Mammary epithelial cell (primary cell): ENCODE measurements at places on chromosomes 6 and 20.

DNA sequence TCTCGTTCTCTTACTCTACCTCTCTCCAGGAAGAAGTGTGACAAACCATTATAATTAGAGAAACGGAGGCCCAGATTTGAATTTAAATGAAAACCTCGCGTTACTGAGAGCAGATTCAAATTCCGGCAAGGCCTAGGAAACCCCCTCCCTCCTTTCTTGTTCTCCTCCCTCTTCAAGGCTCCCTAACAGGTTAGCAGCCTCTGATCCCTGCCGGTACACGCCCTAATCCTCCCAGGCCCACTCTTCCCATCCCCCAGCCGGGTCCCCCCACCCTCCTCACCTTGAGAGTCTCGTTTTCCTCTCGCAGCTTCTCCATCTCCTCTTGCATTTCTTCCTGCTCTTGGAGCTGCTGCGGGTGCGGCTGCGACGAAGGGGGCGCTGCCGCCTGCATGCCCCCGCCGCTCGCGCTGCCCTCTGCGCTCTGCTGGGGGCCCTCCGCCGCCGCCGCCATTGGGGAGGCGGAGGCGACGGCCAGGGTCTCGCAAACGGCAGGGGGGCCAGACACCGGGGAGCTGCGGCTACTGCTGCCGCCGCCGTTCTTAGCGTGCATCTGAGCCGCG lies 3.8 kb downstream of the MTCL3 start:
- peak; percentile 2 for DNase-seq

GRCh38 chr20:20710443-20711315 lies 1.8 kb downstream of the RALGAPA2 start:
- peak; percentile 52 for DNase-seq

DNA sequence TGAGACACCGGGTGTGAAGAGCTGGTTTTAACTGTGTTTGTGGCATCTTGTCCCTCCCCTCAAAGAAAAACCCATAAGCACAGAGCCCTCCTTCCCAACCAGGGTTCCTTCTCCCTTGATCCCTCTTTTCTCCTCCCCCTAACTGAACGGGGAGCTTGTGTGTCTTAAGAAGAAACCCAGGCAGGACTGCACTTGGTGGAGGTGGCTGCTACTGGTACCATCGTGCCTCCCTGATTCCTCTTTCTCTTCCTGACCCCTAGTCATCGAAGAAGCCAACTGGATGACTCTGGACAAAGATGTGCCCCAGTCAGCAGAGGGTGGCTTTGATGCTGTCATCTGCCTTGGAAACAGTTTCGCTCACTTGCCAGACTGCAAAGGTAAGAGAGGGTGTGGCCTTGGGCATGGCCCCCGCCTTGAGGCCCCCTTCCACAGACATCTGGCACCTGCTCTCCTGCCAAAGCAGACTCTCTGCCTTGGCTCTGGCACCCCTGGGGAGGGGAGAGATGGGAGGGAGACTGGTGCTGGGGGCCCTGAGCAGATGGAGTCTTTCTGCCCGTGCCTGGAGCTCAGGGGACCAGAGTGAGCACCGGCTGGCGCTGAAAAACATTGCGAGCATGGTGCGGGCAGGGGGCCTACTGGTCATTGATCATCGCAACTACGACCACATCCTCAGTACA lies 2.1 kb downstream of the GNMT start:
- DNase-seq = no peak

DNA sequence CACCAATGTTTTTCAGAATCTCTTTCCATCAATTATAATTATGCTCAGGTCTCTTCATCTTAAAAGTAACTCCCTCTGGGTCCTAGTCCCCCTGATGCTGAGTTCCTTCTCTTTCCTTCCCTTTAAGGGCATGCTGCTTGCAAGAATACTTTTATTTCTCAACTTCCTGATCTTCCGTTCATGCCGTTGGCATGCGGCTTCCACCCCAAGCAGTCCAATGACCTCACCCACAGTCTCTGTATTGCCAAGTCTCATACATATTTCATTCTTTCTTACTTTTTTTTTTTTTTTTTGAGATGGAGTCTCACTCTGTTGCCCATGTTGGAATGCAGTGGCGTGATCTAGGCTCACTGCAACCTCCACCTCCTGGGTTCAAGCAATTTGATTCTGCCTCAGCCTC lies 83.5 kb downstream of the NDUFAF5 start:
- peak; percentile 57 for DNase-seq

- DNase-seq = no peak
Measured at GRCh38 chr6:9116026-9116425, 680.7 kb upstream of the SLC35B3 start.

GRCh38 chr6:12594530-12594893 lies 122.1 kb upstream of the PHACTR1 start:
- no peak for DNase-seq

DNA sequence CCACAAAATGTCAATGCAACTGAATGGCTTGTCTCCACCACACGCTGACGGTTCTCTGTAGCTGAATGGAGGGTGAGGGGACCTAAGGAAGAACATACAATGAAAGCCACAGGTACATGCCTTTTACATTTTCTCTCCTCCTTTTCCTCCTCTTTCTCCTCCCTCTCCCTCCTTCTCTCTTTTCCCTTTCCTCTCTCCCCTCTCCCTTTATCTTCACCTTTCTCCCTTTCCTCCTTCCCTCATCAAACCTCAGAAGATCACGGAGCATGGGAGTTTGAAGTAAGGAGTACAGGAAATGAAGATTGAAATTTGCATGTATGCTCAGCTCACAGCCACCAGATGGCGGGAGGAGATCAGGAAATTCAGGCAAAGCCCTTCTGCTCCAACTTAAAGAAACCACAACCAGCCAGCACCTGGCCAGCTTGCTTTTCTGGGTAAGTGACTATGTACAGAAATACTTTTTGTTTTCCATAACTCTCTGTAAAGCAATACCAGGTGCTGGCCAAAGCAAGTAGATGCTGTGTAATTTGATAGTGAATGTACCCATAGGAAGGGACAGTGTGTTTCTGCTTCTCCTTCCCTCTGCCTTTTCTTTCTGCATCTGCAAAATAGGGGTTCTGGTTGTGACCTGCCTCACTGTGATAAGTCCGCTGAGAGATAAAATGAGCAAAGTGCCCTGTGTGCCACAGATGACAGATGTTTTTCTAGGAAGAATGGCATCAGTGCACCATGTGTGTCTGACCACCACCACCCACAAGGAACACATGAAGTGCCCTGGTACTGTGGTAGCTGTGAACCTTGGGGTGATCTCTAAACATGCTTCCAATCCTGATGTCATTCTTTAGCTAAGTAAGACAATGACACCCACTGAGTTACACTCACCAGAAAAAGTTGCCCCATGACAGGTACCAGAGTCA lies 18.6 kb upstream of the FOXO3 start:
- DNase-seq = peak; percentile 67

GRCh38 chr20:38658879-38659596 lies 57.4 kb downstream of the ARHGAP40 start:
- DNase-seq = peak; percentile 21

- DNase-seq = no peak
Measured at GRCh38 chr20:62219992-62220665, at the start of gene HRH3. TSS of gene HRH3 (minus strand) at chr20:62220278. CDS start at chr20:62219970, 308 bp downstream.

- DNase-seq = no peak
Measured at GRCh38 chr6:80094017-80094416, 12.5 kb upstream of the BCKDHB start.

- no peak for DNase-seq
Measured at GRCh38 chr6:903761-904160, 210.8 kb upstream of the EXOC2 start.

GRCh38 chr6:118591897-118592296 lies 43.8 kb downstream of the PLN start:
- DNase-seq = no peak

DNA sequence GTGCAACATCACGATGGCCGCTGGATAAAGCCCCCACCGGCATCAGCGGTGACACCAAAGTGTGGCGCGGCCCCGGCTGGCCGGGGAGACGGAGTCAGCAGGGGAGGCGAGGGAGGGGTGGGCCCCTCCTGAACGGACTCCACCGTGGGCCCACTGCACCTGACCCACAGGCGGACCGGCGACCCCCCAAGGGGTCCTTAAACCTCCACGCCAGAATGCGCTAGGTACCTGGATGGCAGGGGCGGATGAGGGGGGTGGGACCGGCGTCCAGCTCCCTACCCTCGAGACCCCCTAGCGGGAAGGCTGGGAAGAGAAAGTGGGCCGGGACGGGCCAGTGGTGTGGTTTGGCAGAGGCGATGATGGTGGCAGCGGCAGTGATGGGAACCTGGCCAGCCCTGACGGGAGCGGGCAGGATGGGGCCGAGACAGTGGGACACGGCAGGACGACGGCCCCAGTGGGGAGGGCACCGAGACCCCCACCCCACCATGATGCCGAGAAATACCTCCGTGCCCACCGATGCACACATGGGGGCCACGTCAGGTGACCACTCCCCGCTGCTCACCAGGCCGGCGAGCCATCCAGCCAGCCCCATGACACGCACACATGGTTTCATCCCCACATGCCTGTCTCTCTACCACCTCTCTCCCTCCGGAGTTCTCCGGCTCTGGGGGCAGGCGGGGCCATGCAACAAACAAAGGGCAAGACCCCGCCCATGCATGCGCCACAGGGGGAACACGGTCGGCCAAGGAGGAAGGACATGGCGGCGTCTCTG lies 771.9 kb upstream of the DEFB115 start:
- DNase-seq = no peak

- DNase-seq = no peak
Measured at GRCh38 chr20:57448764-57449354, 57.7 kb downstream of the RBM38 start.

DNA sequence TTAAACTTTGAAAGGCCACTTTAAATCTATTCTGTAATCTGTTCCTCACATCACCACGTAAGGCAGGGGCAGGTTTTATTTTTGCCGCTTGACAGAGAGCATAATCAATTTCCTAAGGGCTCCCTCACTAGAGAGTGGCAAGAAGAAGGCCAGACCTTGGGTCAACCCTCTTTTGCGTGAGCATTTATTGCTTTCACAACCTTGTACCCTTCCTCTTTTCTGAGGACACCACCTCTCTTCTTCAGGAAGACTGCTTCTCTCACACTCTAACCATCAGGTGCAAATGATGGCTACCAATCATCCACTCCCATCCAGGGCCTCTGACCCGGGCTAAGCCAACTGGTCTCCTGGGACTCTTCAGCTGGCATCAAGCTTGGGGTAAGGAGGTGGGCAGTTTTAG lies 25.2 kb upstream of the QKI start:
- no peak for DNase-seq

DNA sequence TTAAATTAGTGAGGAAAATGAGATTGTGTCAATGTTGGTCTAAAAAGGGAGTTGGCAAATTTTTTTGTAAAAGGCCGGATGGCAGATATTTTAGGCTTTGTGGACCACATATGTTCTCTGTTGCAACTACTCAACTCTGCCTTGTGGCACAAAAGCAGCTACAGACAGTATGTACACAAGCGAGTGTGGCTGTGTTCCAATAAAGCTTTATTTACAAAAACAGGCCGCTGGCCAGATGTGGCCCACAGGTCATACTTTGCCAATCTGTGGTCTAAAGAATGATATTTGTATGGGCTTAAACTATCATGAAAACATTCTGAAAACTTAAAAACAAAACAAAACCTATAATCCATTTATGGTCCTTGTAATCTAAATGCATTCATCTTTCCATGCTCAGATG lies 228.3 kb downstream of the CLIC5 start:
- no peak for DNase-seq

DNA sequence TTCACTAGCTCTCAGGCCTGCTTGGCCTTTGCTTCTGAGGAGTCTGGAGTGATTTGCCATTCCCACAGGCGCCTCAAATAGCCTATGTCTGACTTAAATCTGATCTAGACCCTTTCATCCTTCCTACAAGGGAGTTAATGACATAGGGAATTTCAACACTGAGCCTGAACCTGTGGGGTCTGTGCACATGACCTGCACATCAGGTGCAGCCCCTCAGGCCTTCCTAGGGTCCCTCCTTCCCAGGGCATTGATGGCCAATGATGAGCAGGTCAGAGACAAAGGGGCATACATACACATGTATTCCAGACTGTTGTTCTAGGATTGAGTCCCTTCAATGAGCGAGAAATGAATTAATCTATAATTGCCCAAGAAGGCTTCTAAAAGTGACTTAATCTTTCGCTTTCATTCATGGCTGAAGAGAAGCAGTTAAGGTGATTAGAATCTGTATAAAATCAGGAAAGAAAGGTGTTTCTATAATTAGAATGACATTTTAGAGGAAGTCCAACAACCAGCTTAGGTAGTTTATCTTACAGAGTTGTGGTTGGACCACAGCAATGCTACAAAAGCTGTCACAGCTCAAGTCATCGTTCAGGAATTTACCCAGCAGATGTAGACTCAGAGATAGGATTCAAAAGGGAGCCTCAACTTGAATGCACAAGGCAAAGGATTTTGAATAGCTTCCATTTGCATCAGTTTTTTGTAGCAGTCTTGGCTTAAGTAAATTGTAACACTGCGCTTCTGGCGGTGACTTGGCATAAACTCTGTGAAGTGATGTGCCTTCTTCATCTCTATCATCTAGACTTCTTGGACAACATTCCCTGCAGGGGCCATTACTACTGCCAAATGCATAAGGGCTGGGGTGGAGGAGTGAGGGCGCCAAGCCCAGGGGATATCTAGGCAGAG lies 27.0 kb upstream of the TBC1D7 start:
- DNase-seq = peak; percentile 92

DNA sequence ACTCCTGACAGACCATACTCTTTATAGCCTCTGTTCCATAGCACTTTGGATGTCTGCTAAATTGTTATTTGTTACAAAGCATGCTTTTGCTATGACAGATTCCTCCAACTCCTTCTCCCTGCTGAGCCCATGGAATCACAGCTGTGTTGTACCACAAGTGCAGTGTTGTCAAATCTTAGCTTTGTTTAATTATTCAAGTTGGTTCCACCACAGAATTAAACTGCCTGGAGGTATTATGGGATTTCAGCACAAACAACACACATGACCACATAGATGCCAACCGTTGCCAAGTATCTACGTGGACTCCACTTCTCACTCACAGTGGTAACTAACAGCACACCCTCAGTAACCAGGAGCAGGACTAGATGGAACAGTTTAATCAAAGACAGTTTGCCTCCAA lies 32.7 kb upstream of the MARCKS start:
- DNase-seq = peak; percentile 15
